ENCODE measurements at places on chromosomes 5 and 9.

DNA sequence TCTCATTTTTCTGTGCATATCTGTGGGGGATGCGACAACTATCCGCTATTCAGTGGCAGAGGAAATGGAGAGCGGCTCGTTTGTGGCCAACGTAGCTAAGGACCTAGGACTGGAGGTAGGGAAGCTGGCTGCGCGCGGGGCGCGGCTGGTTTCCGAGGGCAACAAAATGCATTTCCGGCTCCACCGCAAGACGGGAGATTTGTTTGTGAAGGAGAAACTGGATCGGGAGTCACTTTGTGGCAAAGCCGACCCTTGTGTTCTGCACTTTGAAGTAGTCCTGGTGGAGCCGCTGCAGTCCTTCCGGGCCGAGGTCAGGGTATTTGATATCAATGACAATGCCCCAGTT is 320 bp downstream of the PCDHB1 start:
- DNase-seq, result no peak

GRCh38 chr9:133458643-133459312 is 1.0 kb upstream of the CACFD1 start:
- DNase-seq, result no peak

- DNase-seq, result no peak
Measured at GRCh38 chr5:179158556-179158955, 98.4 kb downstream of the ZNF354C start.

DNA sequence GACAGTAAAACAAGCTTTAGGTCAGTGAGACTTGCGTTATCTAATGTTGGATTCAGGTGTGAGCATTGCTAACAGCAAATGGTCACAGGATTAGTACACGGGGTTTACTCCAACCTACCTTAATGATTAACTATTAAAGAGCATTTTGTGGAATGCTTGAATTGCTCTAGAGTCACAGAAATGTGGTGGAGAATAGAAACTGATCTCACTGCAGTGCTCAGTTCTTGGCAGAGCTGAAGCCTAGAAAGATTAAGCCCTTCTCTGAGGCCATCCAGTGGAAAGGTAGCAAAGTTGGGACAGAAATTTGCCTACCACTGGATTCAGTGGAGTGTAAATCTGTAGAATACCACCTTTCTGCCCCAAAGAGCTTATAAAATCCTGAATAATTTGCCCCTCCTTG is 60.9 kb downstream of the ICE1 start:
- no peak for DNase-seq

GRCh38 chr9:131543141-131543540 is 2.2 kb upstream of the PRRT1B start:
- no peak for DNase-seq

GRCh38 chr5:93070938-93071337 is 510.1 kb downstream of the NR2F1-AS1 start:
- no peak for DNase-seq

DNA sequence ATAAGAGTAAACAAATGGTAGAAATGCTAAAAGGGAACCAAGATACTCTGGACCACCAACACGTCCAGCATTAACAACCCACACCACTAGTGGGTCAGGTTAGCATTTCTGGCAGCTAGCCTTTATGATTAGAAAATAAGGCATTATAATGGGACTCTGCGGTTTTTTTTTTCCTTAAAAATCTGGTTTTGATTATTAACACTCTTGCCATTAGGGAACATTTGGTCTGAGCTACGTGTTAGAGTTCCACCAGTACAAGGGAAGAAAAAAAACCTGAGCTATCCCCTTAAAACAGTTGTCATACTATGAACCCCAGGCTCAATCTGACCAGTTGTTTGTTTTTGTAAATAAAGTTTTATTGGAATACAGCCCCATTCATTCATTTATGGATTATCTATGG is 110.4 kb downstream of the NTRK2 start:
- DNase-seq, result no peak

GRCh38 chr5:89850513-89850865 is 559.1 kb downstream of the CETN3 start:
- DNase-seq, result no peak

DNA sequence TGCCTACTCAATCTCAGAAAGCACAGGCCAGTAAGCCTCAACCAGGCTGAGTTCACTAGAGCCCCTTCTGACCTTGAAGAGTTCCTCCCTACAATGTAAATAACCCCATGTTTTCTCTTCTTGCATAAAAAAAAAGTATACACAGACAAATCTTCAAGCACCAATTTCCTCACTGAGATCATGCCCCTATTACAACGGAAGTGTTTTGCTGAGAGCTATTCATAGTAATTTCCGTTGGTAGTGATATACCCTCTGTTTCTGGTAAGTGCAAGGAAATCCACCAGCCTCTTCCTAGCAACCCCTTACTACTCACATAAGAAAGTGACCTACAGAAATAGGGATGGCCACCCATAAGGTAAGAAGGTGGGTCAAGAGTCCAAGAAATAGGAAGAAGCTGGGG is 76.4 kb upstream of the TARS1 start:
- DNase-seq, result no peak

GRCh38 chr5:62627121-62627520 is 48.5 kb downstream of the LRRC70 start:
- DNase-seq, result no peak

DNA sequence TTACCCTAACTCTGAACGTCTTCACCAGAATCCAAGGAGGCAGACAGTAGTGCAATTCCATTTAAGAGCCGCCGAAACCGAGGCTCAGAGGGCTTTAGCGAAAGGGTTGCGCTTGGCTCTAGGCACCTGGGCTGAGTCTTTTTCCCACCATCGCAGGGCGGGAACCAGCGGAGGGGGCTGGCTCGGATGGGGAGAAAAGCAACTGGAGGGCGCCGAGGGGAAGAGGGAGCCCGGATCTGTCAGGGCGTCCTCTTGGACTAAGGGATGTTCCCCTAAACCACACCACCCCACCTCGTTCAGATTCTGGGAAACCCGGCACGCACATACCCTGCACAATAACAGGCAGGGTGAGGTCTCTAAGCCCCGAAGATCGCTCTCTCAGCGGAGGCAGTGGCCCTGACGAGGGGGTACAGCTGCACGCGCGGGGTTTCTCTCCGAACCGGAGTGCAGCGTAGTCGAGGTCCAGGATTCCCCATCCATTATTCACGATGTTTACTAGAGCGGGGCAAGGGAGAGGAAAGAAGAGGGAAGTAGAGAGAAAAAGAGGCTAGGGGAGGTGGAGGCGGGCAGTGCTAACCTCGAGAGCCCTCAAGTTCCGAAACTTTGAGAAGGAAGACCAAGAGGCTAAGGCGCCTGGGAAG is 1.3 kb upstream of the POU4F3 start:
- DNase-seq, result no peak

- no peak for DNase-seq
Measured at GRCh38 chr9:37986771-37987258, 82.2 kb downstream of the SHB start.

GRCh38 chr5:33809936-33810335 is 81.9 kb downstream of the ADAMTS12 start:
- DNase-seq, result no peak

DNA sequence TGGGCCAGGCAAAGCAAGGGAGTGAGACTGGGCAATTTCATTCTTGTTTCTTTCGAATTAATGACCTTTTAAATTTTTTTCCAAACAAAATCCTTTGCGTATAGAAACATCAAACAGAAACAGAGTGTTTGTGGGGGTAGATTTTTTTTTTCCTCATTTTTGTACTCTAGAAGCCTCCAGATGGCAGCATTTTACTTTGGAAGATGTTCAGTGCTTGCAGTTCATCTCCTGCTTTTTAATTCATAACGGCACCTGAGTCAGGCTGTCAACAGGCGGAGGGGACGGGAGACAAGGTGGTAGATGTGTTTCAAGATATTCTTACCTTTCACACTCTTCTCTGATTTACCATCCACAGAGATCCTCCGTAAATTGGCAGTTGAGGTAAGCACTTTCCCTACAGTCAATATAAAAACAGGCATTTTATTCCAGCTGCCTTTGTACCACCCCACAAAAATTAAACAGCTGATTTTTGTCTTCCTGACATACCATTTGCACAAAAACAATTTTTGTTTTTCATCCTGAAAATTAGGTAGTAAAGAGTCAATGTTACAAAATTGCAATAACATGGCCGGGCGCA is 99.5 kb upstream of the FBXL17 start:
- peak; percentile 5 for DNase-seq

GRCh38 chr5:151700820-151701219 is 14.1 kb upstream of the SPARC start:
- DNase-seq, result no peak
